ENCODE measurements at places on chromosomes 16 and 17.

- DNase-seq: no peak
Observed at GRCh38 chr17:42827472-42827871, 3.4 kb upstream of the BECN1 start.

GRCh38 chr17:39579318-39580081, 28.2 kb downstream of the NEUROD2 start:
- DNase-seq: no peak

DNA sequence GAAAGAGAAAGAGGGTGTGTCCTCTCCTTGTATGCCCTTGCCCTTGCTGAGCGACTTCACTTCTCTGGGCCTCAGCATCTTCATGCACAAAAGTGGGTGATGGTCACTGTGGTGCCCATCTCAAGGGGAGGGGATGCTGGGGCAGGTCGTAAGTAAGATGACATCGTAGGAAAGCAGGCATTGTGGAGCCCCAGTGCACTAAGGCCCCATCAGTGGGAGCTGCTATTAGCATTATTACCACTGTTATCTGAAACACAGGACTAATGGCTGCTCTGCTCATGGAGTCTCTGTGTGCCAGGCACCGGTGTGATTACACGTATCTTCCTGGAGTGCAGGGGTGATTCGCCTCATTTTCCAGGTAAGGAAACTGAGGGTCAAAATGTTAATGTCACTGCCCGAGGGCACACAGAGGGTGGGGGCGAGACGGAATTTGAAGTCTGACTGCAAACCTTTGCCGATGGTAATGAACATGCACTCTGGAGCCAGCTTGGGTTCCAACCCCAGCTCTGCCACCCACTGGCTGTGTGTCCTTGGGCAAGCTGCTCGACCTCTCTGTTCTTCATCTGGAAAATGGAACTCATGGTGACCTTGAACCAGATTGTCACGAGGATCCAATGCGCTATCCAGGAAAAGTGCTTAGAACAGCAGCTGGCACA, 63.2 kb upstream of the GSE1 start:
- no peak for DNase-seq

GRCh38 chr17:63841350-63842172, 924 bp downstream of the SMARCD2 start:
- no peak for DNase-seq

DNA sequence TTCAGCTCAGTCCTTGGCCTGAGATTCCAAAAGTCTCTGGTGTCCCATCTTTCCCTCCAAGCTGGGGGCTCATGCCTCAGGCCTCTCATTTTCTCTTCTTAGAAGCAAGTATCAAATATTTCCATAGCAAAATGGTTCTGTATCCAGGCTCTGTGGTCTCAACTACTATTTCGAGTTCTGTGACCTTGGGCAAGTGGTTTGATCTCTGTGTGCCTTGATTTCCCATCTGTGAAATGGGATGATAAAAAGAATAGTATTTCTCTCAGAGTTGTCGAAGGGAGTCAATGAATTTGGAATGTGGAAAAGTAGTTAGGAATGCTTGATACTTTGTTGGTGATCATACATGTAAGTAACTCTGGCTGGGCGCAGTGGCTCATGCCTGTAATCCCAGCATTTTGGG, 6.4 kb downstream of the SYT17 start:
- no peak for DNase-seq

GRCh38 chr17:45243750-45244149, 18.1 kb downstream of the SPATA32 start:
- DNase-seq: no peak

- DNase-seq: no peak
Observed at GRCh38 chr16:17331071-17331607, 139.6 kb downstream of the XYLT1 start.

GRCh38 chr16:26863931-26864330, 202.8 kb upstream of the C16orf82 start:
- DNase-seq: no peak

GRCh38 chr17:80747469-80747868, 202.8 kb downstream of the RPTOR start:
- DNase-seq: no peak

DNA sequence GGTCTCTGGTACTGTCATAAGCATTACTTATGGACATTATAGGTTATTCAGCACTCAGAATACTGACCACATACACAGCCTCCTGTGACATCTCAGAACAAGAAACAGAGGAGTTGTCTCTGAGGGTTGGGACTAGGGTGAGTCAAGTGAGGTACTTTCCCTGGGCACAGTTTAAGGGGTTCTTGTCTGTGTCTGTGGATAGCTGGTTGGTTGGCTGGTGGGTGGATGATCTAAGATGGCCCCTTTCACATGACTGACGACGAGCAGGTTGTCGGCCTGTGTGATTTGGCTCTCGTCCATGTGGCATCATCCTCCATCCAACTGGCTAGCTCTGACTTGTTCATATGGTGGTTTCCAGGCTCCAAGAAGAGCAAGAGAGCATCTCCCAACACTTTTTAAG, 163.9 kb downstream of the PRKCB start:
- peak; percentile 67 for DNase-seq

- DNase-seq: no peak
Observed at GRCh38 chr17:29621751-29622194, 939 bp downstream of the CORO6 start.

GRCh38 chr17:8674344-8675305, 44.1 kb upstream of the MYH10 start:
- DNase-seq: no peak

DNA sequence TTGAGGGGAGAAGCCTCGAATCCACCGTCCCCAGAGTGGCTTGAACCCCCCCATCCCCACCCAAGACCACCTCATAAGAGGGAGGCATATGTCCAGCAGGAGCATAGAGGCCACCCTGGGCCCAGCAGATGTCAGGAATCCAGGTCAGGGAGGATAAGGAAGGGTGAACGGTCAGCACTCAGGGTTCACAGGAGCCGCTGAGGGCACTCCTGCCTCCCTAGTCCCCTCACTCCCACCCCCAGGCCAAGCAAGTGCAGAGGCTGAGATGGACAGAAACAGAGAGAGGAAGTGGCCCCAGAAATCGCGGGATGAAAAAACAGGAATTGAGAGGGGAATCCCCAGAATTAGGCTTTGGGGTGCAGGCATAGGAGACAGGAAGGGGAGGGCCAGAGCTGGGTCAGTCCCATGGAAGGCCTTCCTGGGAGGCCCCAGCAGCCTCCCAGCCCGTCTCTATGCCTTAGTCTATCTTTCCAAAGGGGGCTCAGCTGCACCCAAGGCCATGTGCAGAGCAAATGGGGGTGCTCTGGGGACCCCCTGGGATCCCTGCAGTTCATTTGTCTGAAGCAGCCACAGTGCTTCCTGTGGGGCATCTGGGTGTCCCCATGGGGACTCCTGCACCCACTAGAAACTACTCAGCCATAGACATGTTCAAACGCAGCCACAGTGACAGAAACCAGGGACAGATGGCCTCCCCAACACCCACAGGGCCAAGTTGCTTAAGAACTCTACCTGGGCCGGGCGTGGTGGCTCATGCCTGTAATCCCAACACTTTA, 1.7 kb downstream of the CMTM3 start:
- DNase-seq: no peak

DNA sequence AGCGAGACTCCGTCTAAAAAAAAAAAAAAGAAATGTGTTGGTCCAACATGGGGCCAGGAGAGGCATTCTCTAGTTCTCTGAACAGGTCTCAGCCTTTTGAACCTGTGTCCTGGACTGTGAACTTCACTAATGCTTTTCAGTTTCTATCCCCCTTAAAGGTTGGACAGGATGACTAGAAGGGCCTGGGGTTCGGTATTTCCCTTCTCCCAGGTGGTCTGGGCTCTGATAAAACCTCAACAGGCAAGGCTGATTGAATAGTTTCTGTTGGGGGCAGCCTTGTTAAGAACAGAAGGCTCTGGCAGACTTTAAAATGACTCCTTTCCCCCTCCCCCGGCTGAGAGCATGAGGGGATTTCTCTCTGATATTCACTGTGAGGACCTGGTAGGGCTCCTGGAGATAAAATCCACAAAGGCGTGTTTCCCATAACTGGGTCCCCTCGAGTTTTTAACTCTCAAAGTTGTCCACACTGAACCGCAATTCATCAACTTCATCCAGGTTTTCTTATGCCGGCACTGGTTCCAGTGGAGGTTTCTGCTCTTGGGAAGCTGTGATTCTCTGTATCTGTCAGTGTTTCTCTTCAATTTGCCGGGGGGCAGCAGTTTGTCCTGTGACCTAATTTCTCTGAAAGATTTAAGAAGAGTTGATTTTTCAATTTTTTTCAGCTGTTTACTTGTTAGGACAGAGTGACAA, 91.3 kb downstream of the METRNL start:
- no peak for DNase-seq

DNA sequence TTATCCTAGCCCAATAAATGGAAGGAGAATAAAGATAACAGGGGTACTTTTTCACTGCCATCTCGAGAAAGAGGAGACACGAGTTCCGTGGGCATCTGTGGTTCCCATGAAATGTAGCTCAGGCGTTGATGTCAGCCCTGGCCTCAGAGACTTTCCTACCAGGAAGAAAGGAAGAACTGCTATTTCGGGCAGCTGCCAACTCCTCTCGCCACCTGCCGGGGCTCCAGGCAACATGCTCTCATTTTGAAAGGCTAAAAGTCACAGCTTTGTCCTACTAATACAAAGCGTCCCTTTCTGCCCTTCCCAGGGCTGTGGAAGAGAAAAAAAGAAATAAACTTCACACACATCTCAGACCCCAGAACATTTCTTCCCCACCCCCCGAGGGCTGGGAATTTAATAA, 65.8 kb downstream of the DHRS7C start:
- no peak for DNase-seq

- no peak for DNase-seq
Observed at GRCh38 chr16:81612351-81613163, 166.5 kb upstream of the PLCG2 start.

DNA sequence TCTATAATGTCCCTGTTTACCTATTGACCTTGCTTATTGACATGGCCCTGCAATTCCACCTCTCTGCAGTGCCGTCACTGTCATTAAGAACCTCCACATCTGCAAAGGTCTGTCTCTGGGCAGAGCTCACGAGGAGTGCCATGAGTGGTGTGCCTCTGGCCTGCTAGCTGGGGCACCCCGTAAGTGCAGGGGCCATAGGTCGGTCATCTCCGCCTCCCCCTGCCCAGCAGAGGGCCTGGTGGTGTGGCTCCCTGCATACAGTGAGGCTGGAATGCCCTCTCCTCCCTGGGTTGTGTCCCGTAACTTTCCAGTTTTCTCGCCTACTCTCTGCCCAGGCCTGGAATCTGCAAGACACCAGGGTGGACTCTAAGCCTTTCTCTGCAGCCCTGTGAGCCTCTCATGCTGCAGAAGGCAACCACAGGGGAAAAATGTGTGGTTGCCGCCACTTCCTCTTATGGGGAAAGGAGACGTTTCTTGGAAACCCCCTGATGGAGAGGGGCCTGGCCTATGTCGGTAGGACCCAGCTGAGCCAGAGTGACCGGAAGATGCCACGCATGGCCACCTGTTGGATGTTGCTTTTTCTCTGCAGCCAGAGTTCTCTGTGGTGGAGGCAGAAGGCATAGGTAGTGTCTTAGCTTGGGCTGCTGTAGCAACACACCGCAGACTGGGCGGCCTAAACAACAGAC, 2.7 kb upstream of the SNX20 start:
- no peak for DNase-seq

DNA sequence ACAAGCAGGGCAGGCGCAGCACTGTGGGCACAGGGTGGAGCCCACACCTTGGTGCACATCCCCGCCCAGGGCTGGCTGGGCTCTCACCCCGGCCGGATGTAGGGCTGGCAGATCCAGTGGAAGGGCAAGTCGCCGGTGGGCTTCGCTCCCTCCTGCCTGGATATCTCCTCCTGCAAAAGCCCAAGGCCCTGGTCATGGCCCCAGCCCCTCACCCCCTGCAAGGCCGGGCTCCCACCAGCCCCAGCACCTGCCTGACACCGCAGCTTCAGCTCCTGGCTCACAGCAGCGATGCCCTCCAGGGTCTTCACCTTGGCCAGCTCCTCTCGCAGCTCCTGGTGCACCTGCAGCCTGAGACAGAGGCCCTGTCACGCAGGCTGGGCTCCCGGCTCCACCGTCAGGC, 5.0 kb downstream of the DUS1L start:
- no peak for DNase-seq

DNA sequence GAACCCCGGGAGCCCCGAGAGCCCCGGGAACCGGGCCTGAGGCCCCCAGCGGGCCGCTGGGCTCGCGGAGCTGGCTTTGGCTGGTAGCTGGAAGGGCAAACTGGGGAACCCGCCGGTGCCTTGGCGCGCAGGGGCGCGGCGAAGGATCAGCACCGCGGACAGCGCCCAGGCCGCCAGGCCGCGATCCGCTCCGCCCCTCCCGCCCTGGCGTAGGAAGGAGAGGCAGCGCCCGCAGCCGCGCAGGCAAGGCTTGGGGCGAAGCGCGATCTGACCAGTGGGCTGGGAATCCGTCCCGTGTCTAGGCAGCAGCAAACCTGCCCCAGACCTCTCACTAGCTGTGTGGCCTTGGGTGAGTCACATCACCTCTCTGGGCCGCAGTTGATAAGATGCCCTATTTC, 331 bp upstream of the CCDC92B start:
- peak; percentile 75 for DNase-seq

DNA sequence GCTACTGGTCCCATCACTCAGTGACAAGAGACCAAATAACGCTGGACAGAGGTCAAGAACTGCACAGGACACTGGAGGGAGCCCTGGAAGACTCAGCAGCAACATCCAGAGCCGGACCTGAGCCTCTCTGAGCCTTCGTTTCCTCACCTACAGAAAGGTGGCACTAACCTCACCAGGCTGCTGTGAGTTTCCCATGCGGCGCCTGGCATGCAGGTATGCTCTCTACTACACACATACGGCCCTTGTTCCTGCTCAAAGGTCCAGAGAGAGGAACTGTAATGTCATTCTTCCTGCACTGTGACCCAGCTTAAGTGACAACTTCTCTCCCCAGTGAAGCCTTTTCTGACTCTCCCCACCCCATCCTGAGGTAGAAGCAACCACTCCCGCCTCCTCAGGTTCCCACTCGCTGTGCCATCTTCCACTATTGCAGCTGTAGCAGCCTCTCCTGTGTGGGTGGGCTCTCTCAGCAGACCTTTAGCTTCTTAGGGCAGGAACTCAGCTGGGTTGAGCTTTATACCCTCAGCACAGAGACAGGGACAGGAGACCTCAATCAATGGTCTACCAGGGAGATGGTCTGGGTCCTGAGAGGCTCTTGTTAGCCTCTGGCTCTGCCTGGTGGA, 43.9 kb upstream of the SREBF1 start:
- no peak for DNase-seq

DNA sequence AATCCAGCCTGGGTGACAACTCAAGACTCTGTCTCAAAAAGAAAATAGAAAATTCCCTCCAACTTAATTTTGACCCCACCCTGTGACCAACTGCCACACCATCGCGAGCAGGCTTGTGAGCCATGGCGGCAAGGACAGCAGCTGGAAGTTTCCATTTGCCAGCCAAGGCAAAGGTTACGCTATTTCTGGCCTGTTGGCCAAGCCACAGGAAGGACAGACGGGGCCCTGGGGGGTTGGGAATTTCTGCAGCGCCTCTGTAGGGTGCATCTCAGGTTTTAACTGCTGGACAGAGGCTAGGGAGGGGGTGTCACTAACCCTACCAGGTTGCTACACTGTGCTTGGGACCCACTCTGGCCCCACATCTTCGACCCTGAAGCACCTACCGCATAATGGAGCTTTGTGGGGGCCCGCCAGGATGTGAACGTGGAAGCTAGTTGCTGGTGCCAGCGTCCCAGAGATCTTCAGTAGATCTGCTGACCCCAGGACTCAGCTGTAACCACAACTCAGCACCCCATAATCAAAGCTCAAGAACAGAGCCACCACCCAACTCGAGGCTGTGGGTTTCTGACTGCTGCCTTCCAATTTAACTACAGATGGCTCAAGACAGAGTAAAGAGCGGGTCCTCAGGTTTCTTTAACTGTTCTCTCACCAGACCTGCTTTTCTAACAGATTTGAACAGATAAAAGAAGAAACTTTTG, 10.9 kb downstream of the KIFC3 start:
- DNase-seq: no peak
